Mesenteric fat pad (tissue), 1 donor: ENCODE measurements at places on chromosomes 3 and 15. TPM values are rescaled to one million over a fixed set of nuclear protein-coding genes. Genes with fewer than 3 reads are reported as not detected.

DNA sequence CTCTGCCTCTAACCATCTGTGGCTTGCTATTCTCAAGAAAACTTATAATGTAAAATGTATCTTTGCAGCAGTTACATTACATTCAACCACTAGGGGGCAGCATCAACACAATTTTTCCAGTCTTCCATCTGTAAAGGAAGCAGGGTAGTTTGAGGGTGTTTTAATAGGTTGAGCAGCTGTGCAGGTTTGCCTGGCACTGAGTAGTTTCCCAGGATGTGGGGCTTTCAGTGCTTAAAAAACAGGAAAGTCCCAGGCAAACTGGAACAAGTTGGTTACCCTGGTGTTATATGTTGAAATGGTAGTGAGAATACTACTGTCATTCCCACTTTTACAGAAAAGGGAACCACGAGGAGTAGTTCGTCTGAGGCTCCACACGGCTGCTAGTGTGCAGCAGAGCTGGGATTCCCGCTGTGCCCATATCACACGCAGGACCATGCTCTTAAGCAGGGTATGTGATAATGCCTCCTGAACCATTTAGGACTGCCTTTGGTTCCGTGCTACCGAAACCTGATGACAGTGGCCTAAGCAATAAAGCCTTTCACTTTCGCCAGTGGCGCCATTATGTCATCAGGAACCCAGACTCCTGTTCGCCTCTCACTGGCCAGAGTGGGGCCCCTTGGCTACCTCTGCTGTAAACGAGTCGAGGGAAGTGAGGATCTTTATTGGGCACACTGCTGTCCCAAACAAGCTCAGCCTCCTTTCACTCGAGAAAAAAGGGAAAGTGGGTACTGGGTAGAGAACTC, 64.7 kb upstream of the ZBTB38 start:
- no peak for DNase-seq

DNA sequence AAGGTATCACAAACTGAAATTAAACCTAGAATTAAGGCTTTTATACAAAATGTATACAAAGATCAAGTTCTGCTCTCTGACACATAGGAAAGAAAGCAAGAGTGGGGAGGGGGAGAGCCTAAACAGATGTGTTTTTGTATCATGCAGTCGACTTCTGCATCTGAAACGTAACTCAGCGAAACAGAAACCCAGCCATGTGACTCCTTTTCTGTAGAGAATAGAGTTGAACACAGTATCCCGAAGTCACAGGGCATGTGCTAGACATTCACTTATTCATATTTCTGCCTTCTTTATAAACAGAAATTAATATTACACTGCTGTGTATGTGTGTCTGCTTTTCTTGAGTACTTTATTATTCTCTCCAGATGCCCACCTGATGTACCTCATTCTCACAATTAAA, 121.0 kb downstream of the PDZRN3 start:
- DNase-seq: no peak

GRCh38 chr15:80476036-80476435, 71.9 kb downstream of the ARNT2 start:
- DNase-seq: no peak

GRCh38 chr3:114669614-114670013, 375.8 kb downstream of the TIGIT start:
- DNase-seq: no peak

GRCh38 chr15:34708422-34708821, 46.4 kb downstream of the GJD2 start:
- no peak for DNase-seq

DNA sequence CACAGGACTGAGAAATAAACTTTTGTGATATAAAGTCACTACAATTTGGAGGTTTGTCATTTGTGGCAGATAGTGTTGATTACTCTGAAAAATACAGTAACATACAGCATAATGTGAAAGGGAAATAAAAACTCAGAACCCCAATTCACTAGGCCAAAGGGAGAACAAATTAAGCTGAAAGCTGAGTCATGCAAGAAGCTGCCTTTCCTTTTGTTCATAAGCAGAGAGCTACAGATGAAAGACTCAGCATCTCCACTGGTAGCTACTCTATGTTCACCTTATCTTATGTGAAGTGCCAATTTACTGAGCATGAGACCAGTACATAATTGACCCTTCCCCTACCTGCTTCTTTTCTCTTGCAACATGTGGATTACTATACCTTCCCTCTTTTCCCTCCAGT, 19.3 kb upstream of the SLTM start:
- no peak for DNase-seq

- no peak for DNase-seq
Observed at GRCh38 chr3:150064971-150065370, 94.3 kb upstream of the PFN2 start.

DNA sequence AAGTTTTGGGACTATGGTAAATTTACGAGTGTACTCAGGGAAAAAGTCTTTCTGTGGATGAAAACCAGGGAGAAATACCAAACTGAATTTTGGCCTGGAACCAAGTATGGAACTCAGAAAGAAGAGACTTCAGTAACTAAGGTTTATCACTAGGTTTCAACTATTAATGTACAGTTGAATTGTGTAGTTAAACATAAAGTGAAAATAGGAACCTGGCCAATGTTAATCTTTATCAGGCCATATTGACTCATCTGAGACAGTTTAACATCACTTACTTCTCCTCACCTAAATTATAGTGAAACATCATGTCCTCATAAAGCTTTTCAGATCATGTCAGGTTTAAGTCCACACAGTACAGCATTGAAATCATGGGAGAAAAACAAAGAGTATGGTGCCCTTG, 197.7 kb downstream of the LSAMP start:
- no peak for DNase-seq

DNA sequence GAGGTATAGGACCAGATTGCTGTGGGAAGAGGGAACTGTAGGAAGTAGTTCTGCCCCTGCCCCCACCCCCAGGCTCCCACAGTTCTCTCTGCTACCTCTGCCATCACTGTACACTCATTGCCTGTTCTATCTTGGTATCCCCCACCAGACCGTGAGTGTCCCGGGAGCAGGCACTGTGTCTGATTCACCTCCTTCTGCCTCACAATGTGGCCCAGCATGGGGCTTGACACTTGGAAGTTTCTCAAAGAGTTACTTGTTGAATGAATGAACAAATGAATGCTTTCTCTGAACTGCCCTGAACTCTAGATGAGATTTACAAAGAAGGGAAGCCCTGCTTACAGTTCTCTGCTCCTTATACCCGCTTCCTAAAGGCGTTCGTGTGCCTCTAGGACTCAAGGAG, 27.1 kb upstream of the PIK3CB start:
- no peak for DNase-seq

DNA sequence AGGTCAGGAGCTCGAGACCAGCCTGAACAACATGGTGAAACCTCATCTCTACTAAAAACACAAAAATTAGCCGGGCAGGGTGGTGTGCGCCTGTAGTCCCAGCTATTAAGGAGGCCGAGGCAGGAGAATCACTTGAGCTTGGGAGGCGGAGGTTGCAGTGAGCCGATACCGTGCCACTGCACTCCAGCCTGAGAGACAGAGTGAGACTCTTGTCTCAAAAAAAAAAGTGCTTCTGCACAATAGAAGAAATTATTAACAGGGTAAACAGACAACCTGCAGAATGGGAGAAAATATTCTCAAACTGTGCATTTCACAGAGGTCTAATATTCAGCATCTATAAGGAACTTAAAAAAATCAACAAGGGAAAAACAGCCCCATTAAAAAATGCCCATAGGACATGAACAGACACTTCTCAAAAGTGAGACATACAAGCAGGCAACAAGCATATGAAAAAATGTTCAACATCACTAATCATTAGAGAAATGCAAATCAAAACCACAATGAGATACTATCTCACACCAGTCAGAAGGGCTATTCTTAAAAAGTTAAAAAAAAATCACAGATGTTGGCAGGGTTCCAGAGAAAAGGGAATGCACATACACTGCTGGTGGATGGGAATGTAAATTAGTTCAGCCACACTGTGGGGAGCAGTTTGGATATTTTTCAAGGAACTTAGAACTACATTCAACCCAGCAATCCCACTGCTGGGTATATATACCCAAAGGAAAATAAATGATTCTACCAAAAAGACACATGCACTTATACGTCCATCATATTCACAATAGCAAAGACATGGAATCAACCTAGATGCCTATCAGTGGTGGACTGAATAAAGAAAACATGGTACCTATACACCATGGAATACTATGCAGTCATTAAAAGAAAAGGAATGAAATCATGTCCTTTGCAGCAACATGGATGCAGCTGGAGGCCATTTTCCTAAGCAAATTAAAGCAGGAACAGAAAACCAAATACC, 75.5 kb downstream of the MSL2 start:
- DNase-seq: no peak

DNA sequence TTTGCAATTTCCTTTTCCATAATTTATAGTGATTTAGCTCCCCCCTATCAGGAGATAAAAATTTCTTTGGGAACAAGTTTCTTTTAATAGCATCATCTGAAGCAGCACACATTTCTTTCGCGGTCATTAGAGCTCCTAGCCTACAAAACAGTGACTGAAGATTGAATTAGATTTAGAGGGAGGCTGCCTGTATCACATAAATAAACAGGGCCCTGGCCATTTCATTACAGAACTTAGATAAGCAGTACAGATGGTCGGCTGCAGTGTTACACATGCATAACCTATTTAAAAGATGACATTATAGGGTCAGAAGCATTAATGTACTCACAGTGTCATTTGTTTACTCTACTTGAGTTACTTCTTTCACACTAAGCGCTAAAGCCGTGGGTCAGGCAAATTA, 81.4 kb upstream of the SLC25A26 start:
- no peak for DNase-seq

DNA sequence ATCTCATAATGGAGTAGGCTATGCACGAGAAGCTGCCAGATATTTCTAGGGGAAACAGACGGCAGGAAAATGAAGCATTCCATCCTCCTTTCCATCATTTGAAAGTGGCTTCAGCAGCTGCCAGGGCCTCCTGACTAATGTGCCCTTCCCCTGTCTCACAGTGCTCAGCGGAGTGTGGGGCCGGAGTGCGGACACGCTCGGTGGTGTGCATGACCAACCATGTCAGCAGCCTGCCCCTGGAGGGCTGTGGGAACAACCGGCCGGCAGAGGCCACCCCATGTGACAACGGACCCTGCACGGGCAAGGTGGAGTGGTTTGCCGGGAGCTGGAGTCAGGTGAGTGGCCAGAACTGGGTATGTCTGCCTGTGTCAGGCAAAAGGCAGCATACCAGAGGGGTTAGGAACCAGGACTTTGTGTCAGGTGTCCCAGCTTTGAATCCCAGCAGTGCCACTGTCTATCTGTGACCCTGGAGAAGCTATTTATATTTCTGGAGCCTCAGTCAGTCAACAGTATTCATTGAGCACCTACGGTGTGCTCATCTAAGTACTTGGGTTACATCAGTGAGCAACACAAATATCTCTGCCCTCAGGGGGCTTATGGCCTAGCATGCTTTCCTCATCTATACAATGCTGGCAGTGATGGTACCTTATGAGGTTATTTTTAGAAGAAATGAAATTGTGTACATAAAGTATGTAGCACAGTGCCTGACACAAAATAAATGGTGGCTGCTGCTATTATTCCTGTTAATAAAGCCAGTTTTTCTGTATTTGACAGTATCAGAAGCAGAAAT, 52.4 kb upstream of the NR2E3 start:
- no peak for DNase-seq

DNA sequence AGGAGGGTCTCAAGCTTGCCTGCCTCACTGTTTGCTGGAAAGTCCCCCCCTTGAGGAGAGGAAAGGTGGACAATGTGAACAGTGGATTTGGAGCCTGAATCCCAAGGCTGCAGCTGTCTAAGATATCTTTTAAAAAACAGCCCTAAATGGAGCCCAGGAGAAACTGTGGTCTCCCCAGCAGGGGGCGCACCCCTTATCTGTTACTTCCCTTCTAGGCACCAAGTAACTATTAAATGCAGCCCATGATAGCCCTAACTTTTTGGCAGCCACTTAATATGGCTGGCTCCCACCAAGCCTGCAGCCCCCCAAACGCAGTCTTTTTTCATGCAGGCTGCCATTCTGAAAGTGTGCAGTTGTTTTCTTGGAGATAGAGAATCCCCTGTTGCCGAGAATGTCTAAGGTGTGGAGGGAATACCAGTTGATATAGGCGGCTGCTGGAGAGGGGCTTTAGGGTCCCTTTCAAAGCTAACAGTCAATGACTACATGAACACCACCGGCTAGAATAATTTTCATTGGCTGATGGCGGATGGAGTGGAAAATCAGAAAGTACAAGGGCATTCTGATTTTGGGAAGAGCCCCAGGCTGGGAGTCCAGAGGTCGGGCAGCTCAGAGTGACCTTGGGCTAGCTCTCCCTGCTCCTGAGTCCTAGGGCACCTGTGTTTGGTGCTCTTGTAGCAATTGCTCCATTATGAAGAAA, 1.3 kb downstream of the RHCG start:
- DNase-seq: peak; percentile 73

GRCh38 chr15:80878242-80878866, 99.2 kb downstream of the CEMIP start:
- no peak for DNase-seq

DNA sequence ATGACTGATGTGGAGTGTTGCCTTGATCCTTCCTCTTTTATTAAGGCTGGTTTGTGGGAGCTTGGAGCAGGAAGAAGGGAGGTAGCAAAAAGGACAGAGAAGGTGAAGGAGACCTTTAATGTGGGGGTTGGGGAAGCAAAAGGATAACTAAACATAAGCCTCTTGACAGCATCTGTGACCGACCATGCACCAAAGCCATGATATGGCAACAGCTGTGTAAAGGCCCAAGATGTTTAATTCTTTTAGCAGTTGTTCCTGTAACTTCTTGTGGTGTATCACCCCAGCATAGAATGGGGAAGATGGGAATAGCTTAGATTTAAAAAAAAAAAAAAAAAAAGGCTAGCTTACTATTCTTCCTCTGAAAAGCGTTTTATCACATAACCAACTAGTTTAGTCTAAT, 194.7 kb downstream of the KLHL25 start:
- DNase-seq: no peak

- DNase-seq: no peak
Observed at GRCh38 chr15:69436951-69437350, 15.7 kb upstream of the RPLP1 start.

- DNase-seq: no peak
Observed at GRCh38 chr15:41669701-41670100, 9.5 kb downstream of the MGA start.

- no peak for DNase-seq
Observed at GRCh38 chr15:85280203-85280602, 100.2 kb upstream of the AKAP13 start.

- no peak for DNase-seq
Observed at GRCh38 chr3:187960820-187961219, 193.1 kb upstream of the LPP start.

Gene SIAH2
- total RNA-seq: 26.9 TPM

Gene MESP2
- 0.96 TPM for total RNA-seq

Gene BCL6
- 255 TPM for total RNA-seq

Gene ISLR2
- total RNA-seq: 0.61 TPM

Gene SPINK8
- total RNA-seq: not detected

Gene LTK
- total RNA-seq: 0.77 TPM

Gene EEF1AKMT4
- 4.0 TPM for total RNA-seq

Gene DVL3
- total RNA-seq: 68.1 TPM

Gene ANKUB1
- not detected for total RNA-seq
